Thoracic aorta (tissue), 2 donors: ENCODE measurements at places on chromosomes 13 and 19. TPM values are rescaled to one million over a fixed set of nuclear protein-coding genes. Genes with fewer than 3 reads are reported as not detected.

JAK3 gene
- total RNA-seq: 12.7 TPM

- no peak for DNase-seq
Observed at GRCh38 chr19:2770055-2771013, 12.7 kb downstream of the SGTA start.

- DNase-seq: no peak
Observed at GRCh38 chr19:10832939-10833296, 3.1 kb downstream of the TMED1 start.

GRCh38 chr13:26878438-26878837, 117.9 kb upstream of the GPR12 start:
- DNase-seq: no peak

- no peak for DNase-seq
Observed at GRCh38 chr13:112159575-112160547, 92.9 kb downstream of the SOX1 start.
